ENCODE measurements at places on chromosomes 5 and 9.
A peak's percentile ranks its signal among the peaks of the same experiment; 100 is the strongest.

DNA sequence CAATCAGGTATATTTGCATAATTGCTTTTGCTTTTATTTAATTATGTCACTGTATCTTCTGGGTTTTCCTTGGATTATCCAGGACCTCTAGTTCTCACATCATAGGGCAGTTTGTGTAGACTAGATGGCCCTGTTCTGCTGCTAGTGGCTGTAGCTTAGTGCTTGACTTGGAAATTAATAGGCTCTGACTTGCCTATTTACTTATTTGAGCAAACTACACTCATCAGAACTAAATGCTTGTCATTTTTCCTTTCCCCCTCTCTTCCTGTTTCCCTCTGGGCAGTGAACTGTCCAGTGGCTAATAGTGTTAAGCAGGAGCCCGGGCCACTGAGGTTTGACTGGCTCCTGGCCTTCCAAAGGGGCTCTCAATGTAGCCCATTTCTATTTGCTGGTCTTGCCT lies 135.7 kb downstream of the MAN2A1 start:
- DNase-seq, result no peak

DNA sequence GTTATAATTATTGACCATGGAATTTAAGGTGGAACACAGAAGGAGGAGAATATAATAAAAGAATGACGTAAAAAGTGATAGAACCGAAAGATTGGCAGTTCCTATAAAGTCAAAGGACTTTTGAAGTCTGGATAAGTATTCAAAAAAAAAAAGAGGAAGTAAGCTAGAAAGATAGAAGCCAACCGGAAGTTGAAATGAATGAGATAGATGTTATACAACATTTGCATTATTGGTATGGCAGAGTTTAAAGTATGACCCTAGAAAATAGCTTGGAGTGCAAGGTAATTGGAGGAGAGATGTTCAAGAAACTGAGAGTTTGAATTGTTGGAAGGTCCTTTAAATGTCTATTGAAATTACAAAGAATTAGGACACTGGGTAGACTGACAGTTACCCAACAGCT lies 293.6 kb downstream of the FER start:
- DNase-seq, result peak; percentile 2

DNA sequence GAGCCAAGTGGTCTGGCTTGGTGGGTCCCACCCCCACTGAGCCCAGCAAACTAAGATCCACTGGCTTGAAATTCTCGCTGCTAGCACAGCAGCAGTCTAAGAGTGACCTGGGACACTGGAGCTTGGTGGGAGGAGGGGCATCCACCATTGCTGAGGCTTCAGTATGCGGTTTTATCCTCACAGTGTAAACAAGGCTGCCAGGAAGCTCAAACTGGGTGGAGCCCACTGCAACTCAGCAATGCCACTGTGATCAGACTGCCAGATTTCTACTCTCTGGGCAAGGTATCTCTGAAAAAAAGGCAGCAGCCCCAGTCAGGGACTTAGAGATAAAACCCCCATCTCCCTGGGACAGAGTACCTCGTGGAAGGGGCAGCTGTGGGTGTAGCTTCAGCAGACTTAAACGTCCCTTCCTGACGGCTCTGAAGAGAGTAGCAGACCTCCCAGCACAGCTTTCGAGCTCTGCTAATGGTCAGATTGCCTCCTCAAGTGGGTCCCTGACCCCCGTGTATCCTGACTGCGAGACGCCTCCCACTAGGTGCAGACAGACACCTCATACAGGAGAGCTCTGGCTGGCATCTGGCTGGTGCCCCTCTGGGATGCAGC lies 18.2 kb upstream of the STK32A start:
- no peak for DNase-seq

DNA sequence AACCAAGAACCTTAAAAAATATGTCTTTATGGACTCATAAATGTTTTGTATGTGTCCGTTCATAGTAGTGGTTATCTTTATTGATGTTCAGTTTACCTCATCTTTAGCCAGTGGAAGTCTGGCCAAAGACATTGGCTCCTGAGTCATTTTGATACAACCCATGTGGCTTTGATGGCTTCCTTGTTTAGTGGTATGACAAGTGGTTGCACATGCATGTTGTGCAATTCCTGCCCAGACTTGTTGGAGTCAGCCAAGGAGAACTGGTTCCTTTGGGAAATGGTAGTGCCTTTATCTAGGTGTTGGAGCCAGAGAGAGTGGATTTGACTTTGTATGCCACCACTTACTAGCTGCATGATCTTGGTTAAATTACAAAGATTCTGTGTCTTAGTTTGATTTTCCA lies 94.3 kb downstream of the RPS23 start:
- DNase-seq, result no peak

GRCh38 chr5:172528440-172528839 lies 74.1 kb upstream of the SH3PXD2B start:
- DNase-seq, result no peak

DNA sequence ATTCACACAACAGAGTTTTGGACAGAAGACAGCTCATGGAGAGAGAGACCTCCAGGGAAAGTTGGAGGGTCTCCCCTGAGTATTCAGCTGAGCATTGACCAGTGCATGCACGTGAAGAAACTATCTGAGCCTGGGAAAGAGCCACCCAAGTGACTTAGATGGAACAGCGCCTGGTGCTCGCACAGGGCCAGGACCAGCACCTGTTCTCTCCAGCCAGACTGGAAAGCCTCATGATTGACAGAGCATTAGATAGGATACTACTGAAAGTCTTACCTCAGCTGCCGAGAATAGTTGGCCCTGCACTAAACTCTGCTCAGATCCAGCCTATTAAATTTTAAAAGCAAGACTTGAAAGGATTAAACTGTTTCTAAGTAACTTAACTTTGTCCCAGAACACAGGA lies 28.3 kb upstream of the NEURL1B start:
- DNase-seq, result no peak

- DNase-seq, result no peak
Observed at GRCh38 chr5:124726631-124727362, 19.6 kb downstream of the ZNF608 start.

- no peak for DNase-seq
Observed at GRCh38 chr9:128898382-128898781, 16.4 kb downstream of the LRRC8A start.

- no peak for DNase-seq
Observed at GRCh38 chr5:106876298-106876622, 794.5 kb downstream of the EFNA5 start.

DNA sequence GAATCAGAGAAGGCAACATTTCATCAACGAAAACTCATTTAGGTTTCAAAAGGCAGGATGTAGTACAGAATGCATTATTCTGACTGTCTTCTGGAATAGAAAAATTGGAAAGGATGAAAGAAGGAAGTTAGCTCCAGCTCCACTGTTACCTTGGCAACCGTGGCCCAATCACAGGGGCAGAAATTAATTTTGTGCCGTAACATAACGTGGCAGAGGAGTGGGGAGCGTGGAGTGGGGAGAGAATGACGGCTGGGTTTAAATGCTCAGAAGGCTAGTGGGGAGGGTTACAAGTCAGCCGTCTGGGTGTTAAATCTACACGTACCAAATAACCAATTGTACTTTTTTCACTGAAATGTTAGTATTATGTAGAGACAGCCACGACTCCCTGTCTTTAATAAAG lies 32.3 kb upstream of the EQTN start:
- DNase-seq, result no peak

DNA sequence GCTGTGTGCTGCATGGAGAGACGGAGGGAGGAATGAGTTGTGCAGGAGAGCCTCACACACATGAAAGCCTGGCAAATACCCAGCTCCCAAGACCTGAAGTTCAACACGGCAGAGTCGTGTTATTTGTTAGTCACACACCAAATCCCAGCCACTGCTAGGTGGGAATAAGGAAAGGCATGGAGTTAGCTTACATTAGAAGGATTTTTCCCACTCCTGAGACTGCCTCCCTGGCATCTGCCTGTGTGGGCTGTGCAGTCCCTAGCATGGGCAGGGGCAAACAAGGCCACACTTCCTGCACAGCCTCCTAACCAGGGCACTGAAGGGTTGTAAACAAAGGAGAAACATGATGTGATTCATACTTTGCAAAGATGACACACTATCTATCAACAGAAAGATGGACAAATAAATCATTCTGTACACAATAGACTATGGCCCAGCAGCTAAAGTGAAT lies 306.8 kb downstream of the SPOCK1 start:
- DNase-seq, result no peak

DNA sequence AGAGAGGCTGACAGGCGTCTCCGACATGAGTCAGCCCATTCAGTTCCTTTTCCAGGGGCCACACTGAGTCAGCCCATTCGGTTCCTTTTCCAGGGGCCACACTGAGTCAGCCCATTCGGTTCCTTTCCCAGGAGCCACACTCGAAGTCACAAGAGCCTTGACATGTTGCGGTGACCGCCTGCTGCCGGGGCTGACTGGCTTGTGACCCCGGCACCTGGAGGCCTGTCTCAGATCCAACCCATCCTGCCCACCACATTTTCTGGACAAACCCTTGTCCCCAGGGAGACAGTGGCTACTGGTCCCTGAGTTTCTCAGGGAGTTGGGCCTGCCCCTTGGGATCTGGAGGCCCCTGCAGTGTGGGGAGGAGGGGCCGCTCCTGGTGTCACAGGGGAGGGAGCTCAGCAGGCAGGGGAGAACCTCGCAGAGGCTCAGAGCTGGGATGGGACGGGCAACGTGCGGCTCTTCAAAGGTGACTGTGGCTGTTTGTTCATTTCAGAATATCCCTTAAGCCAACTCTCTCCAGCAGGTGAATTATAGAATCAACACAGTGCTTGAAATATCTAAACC lies 40.5 kb upstream of the LPCAT1 start:
- DNase-seq, result no peak

DNA sequence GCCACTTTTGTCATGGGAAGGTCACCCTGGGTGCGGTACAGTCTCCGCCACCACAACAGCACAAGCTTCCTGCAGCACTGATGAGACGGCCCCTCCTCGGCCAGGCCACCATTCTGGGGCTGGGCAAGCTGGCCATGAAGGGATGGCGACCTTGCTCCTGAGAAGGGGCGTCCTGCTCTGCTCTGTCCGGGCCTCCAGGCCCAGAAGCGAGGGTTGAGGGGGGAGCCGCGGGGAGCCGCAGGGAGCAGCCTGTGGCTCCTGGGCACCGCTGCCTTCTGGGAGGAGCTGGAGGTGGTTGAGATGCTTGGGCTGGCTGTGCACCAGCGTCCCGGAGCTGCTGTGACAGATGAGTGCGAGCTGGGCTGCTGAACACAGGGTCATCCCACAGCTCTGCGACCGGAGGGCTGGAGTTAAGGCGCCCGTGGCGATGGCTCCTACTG lies 84.3 kb upstream of the RAPGEF1 start:
- DNase-seq, result no peak

GRCh38 chr5:173922527-173922926 lies 34.4 kb downstream of the CPEB4 start:
- no peak for DNase-seq

GRCh38 chr5:73318308-73318719 lies 130.3 kb downstream of the FOXD1 start:
- no peak for DNase-seq

DNA sequence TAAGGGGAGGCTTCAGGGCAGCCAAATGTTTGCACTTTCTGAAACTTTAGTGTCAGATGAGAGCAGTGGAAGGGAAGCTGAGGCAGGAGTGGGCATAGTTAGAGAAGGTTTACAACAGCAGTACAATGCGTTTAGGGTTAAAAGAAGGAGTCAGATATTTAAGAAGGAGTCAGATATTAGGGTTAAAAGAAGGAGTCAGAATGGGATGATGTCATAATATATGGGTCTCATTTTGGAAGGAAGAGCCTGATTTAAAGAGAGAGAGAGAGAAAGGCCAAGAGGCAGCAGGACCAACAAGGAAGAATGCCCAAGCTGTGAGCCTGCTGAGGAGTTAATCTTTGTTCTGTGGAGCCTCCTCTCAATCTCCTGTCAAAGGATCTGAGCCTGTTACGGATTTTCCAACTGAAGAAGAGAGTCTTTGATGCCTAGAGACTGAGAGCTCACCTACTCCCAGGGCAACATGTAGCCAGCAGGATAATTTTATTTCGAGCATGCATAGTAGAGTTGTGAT lies 9.5 kb downstream of the ISL1 start:
- no peak for DNase-seq

DNA sequence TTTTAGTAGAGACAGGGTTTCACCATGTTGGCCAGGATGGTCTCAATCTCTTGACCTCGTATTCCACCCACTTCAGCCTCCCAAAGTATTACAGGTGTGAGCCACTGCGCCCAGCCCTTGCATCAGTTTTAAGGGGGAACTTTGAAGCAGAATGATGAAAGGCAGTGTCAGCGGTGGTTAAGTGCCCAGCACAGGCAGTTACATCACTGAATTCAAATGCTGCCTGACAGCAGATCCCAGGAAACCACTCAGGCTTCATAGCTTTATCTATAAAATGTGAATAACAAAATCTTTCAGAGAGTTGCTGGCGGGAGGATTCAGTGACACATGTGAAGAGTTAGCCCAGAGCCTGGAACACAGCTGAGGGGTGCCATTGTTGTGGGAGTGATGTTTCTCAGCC lies 26.5 kb downstream of the FGF1 start:
- no peak for DNase-seq

DNA sequence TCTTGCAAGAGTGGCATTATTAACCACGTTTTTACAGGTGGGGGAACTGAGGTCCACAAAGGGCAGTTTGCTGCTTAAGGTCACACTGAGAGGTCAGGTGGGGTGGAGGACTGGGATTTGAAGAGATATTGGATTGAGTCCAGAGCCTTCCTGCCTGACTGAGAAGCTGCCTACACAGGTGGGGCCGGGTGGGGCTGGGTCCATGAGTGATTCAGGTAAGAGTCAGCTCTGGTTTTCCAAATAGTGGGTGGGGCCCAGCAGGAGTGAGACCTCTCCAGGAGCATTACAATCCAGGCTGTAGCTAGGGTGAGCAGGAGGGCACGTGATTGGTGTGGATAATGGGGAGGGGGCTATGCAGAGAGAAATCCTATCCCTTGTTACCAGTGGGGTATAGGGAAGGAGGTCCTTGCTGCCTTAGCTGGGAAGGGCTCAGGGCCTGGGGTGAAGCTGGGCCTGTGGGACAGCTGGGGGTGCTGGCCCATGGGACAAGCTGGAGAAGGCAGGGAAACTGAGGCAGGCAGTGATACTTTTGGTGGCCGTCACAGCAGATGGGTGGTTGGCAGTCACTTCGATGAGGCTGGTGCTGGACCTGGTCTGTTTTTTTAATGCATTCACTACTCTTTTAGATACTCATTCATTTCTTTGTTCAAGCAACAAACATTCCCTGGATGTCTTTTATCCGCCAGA lies 2.9 kb upstream of the PTGS1 start:
- no peak for DNase-seq

DNA sequence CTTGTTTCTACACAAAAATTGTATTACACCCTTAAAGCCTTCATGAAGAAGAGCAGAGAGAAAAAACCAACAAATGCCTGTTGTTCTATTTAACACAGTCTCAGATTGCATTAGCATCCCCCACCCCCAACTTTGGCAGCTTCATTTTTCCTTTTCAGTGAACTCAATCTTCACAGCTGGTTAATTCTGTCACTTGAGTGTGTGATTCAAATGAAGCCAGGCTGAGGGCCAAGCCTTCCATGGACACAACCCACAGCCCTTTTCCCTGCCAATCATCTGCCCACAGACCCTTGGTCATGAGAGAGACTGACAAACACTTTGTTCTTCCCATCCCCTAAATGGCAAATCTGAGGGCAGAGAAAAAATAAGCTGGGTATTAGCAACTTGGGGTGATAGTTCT lies 217.5 kb upstream of the NMUR2 start:
- DNase-seq, result no peak

Data from memory B cell (primary cell).